ENCODE measurements at places on chromosomes 3 and 15.

DNA sequence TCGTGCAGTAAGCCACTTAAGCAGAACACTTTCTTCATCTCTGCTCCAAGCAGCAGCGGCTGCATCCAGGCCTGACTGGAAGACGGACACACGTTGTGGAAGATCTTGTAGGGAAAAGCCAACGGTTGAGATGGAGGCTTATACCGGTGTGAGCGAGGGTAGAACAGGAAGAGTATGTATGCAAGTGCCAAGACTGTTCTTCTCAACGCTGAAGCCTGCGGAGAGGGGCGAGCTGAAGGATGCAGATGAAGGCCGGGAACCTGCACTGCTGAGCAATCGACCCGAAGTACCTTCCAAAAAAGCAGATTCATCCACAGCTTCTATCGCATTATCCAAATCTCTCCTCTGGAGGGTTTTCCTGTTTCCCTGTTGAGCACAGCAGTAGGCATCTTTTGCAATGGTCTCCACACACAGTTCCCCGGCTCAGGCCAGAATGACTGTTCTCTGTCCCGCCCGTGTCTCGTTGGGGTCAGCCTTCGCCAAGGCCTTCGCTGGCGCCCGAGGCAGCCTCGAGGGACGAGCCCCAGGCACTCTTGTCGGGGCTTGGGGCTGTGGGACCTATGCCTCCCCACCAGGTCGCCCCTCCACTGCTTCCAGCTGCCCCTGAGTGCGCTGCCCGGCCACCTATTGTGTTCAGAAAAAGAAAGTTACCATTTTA is 22.2 kb upstream of the DYNC1LI1 start:
- DNase-seq = no peak

DNA sequence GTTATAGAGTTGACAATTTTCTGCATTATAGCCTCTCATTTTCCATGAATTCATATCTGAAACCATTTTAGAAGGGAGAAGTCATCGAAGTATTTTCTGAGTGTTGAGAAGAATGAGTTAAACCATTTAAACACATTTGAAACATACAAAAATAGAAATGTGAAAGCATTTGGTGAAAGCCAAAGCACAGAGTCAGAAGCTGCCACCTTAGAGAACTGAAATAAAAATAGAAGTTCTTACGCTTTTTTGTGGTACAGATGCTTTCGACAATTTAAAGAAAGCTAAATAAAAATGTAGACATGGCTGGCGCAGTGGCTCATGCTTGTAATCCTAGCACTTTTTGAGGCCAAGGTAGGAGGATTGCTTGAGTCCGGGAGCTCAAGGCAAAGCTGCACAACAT is 9.0 kb downstream of the FANCD2OS start:
- no peak for DNase-seq

DNA sequence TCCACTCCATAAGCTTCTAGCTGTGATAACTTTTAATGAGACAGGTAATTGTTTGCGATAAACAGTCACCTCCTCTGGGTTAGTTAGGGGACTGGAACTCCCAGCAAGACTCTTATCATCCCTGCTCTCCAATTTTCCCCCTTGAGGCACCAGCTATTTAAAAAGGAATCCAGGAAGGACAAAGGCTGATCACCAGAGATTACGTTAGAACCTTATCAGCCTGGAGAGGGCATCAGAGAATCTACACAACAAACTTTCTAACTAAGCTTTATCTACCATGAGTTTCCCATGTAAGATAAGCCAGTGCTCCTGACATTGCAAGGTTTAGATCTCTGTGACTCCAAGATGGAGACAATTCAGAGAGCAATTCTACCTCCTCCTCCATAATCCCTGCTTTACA is 31.3 kb downstream of the GPR176 start:
- no peak for DNase-seq

- peak; percentile 54 for DNase-seq
These were observed 79.2 kb downstream of the ABI3BP start for GRCh38 chr3:100913870-100914648.

DNA sequence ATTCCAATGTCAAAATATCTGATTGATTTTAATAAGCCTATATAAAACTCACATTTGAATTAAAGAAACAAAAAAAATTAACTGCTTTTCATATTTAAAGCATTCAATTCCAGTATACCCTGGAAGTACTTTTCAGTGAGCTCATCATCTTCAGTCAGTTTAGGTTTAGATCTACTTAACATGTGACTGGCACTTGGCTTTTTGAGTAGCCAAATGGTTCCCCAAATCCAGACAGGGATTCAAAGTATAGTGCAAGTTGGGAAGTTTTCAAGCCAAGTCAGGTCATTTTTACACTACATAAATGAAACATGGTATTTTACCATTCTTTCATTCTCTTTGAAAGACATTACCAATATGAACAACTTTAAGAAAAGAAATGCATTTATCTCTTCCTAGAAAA is 57.5 kb downstream of the ATP8B4 start:
- DNase-seq = no peak

GRCh38 chr15:25054329-25054728 is 99.5 kb downstream of the SNRPN start:
- DNase-seq = no peak

DNA sequence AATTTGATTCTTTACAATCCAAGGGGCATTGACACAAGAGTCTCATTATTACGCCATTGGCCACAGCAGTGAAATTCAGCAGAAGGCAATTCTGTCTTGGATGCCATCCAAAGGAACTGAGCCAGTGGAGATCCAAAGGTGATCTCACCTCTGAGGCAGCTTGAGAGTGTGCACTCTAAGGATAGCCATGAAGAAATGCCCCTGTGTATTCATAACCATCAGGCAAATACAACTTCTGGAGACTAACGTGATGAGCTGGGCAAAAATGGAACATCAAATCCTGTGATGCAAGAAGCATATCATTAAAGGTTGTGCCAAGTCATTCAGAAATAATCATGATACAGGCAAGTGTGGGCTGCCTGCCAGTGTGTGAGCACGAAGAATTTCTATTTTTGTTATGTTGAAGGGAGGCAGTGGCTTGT is 41.4 kb downstream of the ROBO2 start:
- no peak for DNase-seq

GRCh38 chr3:138909904-138910303 is 37.0 kb downstream of the FOXL2 start:
- DNase-seq = no peak

DNA sequence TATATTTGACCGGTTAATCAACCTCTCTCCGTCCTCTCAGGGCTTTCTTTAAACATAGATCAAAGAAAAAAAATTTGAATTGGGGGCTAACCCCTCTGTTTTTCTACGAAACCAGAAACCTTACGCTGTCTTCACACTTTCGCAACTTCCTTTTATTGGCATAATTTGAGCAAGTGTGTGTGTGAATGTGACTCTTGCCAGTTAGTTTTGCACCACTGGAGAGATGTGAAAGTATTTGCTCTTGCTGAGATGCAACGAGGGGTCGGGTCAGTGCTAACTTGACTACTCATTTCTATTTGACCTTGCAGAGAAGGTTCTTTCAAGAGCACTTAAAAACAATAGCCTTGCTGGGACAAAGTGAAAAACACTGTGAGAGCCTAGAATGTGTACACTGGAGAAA is 81.2 kb downstream of the FAM43A start:
- DNase-seq = peak; percentile 29

DNA sequence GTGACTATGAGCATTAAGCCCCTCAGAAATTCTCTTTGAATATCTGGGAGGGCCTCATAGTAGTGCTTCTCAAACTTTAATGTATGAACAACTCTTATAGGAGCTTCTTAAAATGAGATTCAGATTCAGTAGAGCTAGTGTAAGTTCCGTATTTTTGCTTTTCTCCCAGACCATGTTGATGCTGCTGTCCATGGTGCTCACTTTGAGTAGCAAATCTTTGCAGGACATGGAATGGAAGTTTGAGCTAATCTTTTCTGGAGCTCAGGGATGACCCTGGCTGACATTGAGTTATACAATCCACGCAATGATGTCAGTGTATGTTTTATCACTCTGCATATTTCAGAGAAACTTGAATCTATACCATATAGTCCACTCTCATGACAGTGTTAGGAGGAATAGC is 134.2 kb downstream of the OTOL1 start:
- no peak for DNase-seq

- DNase-seq = no peak
These were observed 999.5 kb downstream of the TUSC7 start for GRCh38 chr3:117709108-117709507.

DNA sequence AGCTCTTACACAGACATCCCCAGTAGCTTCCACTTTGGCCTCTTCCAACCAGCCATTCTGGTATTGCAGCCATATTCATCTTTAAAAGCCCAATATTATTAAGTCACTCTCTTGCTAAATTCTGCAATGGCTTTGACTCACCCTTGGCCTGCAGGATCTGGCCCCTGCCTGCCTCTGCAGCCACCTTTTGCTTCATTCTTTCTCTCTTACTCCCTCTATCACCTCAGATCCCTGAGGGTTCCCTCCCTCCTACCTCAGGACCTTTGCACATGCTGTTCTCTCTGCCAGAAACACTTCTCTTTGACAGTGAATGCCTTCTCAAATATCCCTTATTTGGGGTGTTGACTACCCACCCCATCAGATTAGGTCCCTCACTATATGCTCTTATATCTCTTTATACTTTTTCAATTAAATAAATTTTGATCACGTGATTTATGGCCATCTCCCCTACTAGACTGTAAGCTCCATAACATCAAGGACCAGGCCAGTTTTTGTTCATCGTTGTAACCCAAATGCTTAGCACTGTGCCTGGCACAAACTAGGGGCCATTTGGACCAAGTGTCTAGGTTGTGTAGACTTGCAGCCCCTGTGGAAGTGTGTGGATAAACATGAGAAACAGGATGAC is 32.3 kb upstream of the UBE2Q2 start:
- no peak for DNase-seq

DNA sequence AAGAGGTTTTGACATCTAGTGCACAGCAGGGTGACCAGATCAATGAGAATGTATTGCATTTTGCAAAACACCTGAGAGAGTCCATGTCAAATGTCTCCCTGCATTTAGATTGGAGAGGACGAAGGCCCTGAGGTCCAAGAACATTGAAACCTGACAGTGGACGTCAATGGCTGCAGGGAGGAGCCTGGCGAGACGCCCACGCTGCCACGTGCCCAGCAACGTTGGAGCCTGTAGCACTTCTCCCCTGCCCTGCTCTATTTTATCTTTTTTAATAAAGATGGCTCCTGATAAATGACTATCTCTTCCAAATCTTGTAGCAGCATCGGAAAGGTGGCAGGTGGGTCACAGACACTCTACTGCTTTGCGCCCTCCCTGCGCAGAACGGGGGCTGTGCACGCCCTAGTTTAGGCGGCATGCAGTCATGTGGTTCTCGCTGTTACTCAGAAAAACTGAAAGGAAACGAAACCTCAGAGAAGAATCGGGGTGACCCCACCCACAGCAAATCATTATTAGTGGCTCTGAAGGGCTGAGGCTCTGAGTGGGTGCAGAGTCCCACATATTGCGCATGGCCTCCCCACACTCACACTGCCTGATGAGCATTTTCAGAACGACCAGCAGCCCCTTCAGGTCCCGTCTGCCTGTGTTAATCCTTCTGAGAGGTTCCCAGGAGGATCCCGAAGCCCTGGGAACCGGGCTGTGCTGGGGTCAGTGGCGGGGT is 62.5 kb upstream of the TAMM41 start:
- DNase-seq = peak; percentile 78

DNA sequence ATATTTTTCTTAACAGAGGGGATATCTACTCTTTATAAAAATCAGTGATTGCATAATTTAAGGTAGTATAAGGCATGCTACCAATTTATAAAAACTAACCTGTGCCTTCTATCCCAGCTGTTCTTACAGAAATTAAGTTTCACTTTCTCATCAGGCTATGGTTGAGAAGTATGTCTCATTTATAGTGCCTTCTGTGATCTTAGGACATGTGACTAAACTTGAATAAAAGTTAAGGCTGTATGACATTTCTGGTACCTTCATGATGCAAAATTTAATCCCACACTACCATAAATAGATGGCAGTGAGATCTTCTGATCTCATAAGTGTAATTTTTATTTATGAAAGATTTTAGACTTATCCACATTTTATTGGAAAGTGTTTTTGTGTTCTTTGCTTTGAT is 12.6 kb downstream of the TIPARP start:
- no peak for DNase-seq

DNA sequence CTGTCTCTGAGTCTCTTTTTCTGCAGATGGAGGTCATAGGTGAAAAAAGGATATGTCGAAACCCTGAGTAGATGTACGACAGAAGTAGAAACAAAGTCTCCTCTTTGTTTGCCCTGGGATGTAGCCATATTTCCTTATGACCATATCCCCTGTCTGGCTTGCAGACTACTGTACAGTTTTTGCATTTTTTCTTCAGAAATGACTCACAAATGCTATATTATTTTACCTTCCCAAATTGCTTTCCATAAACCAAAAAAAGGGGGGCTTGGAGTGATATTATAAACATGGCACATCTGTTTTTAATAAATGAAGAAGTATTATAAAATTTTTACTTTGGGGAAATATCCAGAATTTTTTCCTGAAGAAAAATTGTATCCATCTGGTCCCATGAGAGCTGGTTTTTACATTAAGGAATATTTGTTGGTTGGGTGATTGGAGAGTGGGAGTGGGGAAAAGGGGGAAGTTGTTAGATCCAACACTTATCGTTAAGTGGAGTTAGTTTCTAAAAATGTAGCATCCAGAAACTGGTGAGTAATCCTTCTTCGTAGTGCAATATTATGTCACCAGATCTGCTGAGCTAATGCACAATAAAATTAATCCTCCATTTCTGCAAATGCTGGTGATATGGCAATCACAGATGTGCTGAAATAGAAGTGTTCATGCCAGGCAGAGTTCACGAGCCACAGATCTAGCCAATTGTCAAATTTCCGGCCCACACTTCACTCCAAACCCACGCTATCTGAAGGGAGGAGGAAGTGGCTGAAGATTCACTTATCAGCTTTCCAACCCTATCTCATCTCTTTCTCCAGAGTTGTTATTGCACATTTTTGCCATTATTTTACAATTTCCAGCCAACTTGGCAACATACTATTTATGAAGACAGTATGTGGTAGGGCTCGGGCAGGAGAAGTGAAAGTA is 313.6 kb upstream of the ATP11B start:
- no peak for DNase-seq

- no peak for DNase-seq
These were observed 161.3 kb upstream of the CBLB start for GRCh38 chr3:106029954-106030626.

DNA sequence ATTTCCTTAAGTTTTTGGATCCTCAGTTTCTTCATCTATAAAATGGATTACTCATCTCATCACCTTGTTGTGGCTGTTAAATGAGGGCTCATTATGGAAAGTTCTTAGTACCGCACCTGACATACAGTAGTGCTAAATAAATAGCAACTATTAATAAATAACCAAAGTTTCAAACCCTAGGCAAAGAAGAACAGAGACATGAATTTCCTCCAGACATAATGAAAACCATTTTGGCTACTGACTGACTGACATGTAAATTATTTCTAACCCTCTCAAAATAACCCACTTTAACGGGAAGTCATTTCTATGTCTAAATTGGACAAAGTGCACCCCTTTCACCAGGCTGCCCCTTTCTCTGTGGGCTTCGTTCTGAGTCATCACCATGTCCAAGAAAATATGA is 17.4 kb upstream of the KLHL6 start:
- no peak for DNase-seq

- DNase-seq = no peak
These were observed 98.8 kb downstream of the AKAP13 start for GRCh38 chr15:85479071-85479647.

Measured in lower leg skin (tissue), 4 donors.